ENCODE measurements at places on chromosomes 5 and 9. TPM values are rescaled to one million over a fixed set of nuclear protein-coding genes. Genes with fewer than 3 reads are reported as not detected.

ARRDC3 gene
- total RNA-seq = 124 TPM

TMEM174 gene
- total RNA-seq = 1.1 TPM

DRD1 gene
- total RNA-seq = 0.25 TPM

- no peak for DNase-seq
- H3K27me3 ChIP-seq = no peaks in the 10 kb centered on the region
- H3K36me3 ChIP-seq = no peaks in the 10 kb centered on the region
- no peak overlapping the region for H3K4me3 ChIP-seq
- H3K27ac ChIP-seq = no peak overlapping the region
These were observed 258.3 kb downstream of the HSPA4 start for GRCh38 chr5:133309984-133310621.

DNA sequence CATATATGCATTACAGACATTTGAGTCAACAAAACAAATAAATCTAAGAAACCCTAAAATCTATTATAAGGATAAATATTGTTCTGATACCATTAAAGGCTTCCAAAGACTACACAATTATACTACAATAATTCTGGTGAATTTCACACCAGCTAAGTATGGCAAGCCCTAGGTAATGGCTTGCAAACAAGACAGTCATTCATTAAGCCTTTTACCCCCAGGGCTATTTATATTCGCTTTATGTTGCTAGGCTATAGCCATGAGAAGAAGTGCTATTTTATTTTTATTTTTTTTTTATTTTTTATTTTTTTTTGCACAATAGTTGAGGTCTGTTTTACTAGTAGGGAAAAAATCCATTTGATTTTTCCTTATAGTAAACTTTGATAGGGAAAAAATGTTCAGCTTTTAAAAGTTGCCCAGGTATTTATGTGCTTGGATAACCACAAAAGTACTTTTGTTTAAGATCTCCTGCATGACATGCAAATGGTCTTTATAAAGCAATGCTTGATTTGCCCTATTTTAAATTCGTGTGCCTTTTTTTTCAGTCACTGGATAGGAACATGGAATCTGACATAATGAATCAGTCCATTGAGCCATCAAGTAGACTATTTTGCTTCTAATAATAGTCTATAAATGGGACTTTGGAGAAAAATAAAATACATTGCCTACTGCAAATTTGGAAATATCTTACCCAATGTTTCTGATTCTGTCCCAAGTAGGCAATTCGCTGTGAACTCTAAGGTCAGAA lies 946.3 kb upstream of the COX7C start:
- H3K4me3 ChIP-seq = no peak overlapping the region
- no peaks in the 10 kb centered on the region for H3K4me1 ChIP-seq
- no peaks in the 10 kb centered on the region for H3K36me3 ChIP-seq
- no peak overlapping the region for H3K27ac ChIP-seq
- DNase-seq = peak; percentile 38
- no peaks in the 10 kb centered on the region for H3K27me3 ChIP-seq

GRCh38 chr5:150322202-150322601 lies 19.5 kb upstream of the ARSI start:
- no peak for DNase-seq
- H3K27ac ChIP-seq = no peak overlapping the region
- no peaks in the 10 kb centered on the region for H3K36me3 ChIP-seq
- no peak overlapping the region for H3K4me3 ChIP-seq

DNA sequence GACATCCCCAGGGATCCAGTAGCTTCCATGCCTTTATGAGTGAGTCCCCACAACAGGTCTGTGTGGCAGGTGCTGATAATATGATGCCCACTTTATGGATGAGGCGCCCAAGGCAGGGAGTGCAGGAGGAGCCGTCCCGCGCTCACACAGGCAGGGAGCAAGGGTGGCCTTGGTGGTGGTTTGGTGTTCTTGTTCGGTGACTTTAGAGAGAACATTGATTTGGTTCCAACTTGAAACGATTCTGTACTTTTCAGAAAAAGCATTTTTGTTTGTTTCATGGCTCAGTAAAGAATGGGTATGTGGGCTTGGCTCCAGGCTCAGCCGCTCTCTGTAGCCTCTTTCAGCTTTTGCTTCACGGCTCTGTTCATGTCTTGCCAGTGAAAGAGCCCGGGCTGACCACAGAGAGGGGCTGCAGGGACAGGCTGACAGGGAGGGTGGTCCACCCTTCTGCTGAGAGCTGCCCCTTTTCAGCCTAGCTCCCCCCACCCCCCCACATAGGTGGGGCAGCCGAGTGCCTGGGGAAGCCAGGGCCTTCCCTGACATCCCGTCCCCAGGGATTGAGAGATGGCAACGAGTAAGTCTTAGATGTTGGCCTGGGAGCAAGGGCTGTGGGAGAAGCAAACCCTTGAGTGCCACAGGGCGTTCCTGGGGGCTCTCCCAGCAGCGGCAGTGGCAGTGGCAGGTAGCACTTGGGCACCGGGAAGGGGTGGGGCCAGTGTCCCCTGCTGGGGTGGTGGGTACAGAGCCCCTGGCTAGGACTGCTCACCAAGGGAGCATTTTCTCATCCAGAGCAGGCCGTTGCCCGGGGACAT lies 28.0 kb downstream of the NCS1 start:
- DNase-seq = no peak
- peak overlapping the region; percentile 71 for H3K27ac ChIP-seq
- no peak overlapping the region for H3K4me3 ChIP-seq
- no peaks in the 10 kb centered on the region for H3K36me3 ChIP-seq

DNA sequence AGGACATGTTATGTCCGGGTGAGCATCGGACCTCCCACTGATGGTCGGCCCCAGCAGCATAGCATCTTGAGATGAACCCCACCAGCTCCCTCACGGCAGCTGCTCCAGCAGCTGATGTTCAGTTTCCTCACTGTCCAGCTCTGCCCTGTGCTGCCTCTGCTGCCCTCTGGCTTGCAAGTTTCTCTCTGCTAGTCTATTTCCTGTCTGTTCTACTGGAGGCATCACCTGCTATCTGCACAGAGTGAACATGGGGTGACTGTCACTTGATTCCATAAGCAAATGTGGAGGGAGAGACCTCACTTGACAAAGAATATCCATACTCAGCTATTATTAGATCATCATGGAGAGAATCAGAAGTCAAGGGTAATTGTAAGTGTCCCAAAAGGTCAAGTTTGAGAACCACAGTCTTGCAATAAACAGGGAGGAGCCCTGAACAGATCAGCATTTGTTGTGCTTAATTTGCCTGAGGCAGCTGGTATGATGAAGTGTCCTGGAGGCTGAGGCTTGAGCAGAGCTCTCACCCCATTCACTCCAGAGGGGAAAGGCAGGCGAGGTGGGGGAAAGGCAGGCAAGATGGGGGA lies 702.8 kb downstream of the SEMA5A start:
- H3K27ac ChIP-seq = no peak overlapping the region
- DNase-seq = no peak
- H3K4me1 ChIP-seq = no peaks in the 10 kb centered on the region

DNA sequence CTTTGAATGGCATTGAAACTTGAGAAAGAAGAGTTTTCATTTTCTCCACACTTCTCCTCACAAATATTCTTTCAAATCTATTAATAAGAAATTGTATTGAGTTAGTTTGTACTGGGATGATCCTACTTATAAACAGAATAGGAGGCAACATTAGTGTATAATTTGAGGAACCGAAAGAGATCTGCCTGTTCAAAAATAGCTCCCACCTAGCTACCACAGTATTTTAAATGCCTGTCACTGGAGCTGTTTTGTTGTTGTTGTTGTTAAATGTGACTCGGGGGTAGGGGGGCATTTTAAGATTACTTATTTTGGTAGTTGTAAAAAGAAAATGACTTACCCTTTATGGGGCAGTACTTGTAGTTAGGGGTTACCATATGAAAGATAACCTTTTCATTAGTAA lies 20.1 kb upstream of the HAPLN1 start:
- H3K27ac ChIP-seq = no peak overlapping the region
- no peaks in the 10 kb centered on the region for H3K4me1 ChIP-seq
- H3K4me3 ChIP-seq = no peak overlapping the region
- DNase-seq = no peak

- H3K27ac ChIP-seq = peak overlapping the region; percentile 36
- DNase-seq = peak; percentile 69
- no peak overlapping the region for H3K4me3 ChIP-seq
- H3K36me3 ChIP-seq = no peaks in the 10 kb centered on the region
These were observed 42.9 kb downstream of the LURAP1L start for GRCh38 chr9:12817702-12818101.

DNA sequence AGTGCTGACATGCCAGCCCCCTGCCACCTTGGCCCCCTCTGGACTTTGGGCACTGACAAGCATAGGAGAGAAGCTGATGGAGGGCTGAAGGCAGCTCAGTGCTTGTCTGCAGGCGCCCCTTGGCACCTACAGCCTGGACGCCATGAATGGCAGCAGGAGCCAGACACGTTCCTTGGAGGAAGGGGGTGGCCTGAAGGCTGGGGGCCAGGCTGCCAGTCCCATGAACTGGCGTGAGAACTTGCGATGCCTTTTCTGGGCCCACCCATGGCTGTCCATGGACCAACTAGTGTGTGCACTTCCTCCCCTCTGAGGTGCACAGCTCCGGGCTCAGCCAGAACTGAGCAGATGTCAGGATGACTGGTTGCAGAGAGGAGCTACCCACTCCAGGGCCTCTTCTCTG lies 99.0 kb upstream of the RANBP6 start:
- no peaks in the 10 kb centered on the region for H3K27me3 ChIP-seq
- H3K36me3 ChIP-seq = no peaks in the 10 kb centered on the region
- no peak overlapping the region for H3K27ac ChIP-seq
- no peaks in the 10 kb centered on the region for H3K4me1 ChIP-seq
- DNase-seq = no peak

DNA sequence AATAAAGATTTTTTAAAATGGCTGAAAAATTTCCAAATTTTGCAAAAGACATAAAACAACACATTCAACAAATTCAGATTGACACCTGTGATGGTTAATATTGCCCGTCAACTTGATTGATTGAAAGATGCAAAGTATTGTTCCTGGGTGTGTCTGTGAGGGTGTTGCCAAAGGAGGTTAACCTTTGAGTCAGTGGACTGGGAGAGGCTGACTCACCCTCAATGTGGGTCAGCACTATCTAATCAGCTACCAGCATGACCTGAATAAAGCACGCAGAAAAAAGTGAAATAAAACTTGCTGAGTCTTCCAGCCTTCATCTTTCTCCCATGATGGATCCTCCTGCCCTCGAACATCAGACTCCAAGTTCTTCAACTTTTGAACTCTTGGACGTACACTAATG lies 868.0 kb upstream of the CTNND2 start:
- H3K27ac ChIP-seq = no peak overlapping the region
- H3K4me1 ChIP-seq = no peaks in the 10 kb centered on the region
- no peaks in the 10 kb centered on the region for H3K27me3 ChIP-seq
- no peak overlapping the region for H3K4me3 ChIP-seq

All from kidney (tissue), 22 donors.